ENCODE measurements at places on chromosomes 2 and 18.

- DNase-seq: no peak
These were observed 1590.0 kb upstream of the LRRTM1 start for GRCh38 chr2:81894451-81894990.

DNA sequence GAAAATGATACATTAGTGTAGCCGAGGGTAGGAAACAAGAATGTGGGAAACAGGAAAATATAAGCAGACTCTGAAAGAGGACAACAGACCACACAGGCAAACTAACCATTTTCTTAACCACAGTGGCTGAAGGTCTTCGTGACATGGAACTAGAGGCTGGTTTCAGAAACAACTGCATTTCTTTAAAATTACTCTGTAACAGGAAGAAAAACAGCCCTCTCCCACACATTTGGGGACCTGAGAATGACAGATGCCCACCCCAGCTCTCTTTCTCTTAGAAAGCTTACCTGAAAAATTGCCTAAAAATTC, 13.8 kb upstream of the SLC25A52 start:
- DNase-seq: no peak

GRCh38 chr18:22847392-22847791, 85.7 kb upstream of the RBBP8 start:
- no peak for DNase-seq

DNA sequence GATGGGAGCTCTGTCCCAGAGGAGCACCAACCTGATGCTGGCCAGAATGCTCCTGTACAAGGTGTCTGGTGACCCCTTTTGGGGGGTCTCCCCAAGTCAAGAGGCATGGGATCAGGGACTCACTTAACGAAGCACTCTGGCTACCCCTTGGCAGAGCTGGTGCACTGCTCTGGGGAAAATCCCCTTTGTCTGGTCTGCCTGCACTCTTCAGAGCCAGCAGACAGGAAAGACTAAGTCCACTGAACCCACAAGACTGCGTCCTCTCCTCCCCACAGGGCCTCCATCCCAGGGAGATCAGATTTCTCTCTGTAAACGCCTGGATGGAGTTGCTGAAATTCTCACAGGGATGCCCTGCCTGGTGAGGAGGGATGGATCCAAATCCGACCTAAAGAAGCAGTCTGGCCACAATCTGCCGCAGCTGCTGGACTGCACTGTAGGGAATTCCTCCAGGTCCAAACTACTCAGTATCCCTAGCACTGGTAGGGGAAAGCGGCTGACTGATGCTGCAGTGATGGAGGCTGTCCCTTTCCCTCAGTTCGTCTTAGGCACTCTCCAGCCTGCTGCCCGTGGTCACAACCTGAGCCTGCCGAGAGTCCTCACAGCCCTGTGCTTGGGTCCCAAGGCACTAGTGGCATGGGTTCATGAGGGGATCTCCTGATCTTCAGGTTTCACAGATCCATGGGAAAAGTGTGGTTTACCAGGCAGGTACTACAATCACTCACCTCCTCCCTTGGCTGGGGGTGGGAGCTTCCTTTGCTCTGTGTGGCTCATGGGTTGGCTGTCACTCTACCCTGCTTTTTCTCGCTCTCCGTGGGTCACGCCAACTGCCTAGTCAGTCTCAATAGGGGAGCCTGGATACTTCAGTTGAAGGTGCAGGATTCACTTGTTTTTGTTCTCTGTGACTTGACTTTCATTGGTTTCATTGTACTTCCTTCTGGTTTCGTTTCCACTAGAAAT, 98.6 kb downstream of the SLC4A10 start:
- DNase-seq: no peak

GRCh38 chr2:100546469-100546868, 16.3 kb upstream of the PDCL3 start:
- DNase-seq: no peak

DNA sequence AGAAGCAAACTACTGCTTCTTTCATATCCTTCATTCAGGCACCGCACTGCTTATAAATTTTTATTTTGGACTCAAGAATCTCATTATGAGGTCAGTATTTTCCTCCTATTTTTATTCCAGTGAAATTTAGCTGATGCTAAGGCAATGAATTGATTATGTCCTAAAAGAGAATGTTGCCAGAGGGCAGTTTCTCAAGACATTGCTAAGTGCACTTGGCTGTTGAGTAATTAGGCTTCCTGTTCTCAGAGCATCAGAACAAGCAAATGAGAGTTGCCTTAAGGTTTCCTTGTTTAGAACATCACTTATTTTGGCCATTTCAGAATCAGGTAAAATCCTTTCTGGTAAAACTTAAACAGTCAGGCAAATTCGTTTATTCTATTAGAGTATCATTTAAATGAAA, 548.6 kb upstream of the ZEB2 start:
- DNase-seq: no peak

GRCh38 chr2:96262306-96262705, 3.5 kb downstream of the TMEM127 start:
- no peak for DNase-seq

- no peak for DNase-seq
These were observed 162.3 kb downstream of the HAUS1 start for GRCh38 chr18:46266473-46266872.

GRCh38 chr2:44237221-44237620, 38.1 kb upstream of the SLC3A1 start:
- DNase-seq: no peak

- no peak for DNase-seq
These were observed 18.6 kb downstream of the CYP27C1 start for GRCh38 chr2:127201452-127201851.

DNA sequence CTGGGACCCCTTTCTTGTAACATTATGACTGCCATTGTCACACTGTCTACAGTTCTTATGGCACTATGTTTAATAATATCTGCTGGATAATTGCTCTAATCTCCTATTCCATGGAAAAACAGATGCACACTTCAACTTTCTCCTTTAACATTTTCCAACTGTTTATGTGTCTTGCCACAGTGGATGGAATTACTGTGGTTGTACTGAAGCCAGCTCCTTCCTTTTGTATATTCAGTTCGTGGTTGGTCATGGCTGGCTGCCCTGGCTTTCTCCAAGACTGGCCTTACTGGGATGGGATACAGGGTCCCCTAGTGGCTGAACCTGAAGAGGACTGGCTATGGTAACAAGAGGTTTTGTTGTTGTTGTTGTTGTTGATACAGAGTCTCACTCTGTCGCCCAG, 113.9 kb downstream of the SS18 start:
- DNase-seq: no peak

DNA sequence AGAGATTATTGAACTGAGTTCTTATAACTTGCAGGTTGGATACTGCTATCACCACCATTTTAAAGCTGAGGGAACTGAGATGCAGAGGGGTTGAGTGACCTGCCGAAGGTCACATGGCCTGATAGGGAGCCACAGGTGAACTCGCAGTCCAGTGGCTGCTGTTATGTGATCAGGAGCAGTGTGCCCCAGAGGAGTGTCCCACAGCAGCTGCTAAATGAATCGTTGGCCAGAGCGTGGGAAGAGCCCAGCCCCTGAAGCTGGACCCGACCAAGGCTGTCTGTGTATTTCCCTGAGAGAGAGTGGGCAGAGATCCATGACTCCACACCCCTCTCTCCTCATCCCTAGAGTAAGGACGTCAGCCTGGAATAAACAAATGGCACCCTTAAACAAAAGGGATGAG, 26.7 kb upstream of the PRLH start:
- no peak for DNase-seq

GRCh38 chr18:36756242-36756641, 72.6 kb downstream of the TPGS2 start:
- DNase-seq: no peak

DNA sequence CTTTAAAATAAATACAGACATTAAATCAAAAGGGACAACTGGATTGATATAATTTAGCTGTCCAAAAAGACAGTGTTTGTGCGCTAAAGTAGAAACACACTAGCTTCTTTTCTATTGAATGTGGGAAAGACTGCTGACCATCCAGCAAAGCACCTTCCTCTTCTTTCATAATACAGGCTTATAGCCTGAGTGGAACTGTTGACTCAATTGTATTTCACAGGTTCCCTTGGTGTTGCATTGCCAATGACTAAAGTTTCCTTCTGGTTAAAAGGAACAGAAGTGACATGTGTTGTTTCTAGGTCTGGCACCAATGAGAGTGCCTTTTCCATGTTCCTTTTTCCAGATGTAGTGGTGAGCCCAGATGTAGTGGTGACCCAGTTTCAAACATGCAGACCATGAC, 412.3 kb downstream of the RNF144A start:
- no peak for DNase-seq

DNA sequence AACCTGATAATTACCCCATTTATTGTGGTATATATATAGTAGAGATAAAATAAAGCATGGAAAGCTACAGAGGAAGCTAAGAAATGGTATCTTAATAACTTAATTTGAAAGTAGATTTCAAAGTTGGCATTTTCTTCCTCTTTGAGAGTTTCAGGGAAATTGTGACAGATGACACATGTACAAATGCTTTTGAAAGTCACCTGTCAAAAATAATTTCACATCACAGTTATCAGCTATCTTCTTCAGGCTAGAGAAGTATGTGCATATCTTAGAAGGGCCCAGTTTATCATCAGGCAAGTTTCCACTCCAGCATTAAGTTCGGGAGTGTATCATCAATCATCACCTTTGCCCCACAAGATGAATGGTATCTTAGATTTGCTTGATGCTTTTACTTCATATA, 457.9 kb downstream of the LRRTM4 start:
- no peak for DNase-seq

- DNase-seq: no peak
These were observed 157.9 kb upstream of the GLI2 start for GRCh38 chr2:120577721-120578295.

DNA sequence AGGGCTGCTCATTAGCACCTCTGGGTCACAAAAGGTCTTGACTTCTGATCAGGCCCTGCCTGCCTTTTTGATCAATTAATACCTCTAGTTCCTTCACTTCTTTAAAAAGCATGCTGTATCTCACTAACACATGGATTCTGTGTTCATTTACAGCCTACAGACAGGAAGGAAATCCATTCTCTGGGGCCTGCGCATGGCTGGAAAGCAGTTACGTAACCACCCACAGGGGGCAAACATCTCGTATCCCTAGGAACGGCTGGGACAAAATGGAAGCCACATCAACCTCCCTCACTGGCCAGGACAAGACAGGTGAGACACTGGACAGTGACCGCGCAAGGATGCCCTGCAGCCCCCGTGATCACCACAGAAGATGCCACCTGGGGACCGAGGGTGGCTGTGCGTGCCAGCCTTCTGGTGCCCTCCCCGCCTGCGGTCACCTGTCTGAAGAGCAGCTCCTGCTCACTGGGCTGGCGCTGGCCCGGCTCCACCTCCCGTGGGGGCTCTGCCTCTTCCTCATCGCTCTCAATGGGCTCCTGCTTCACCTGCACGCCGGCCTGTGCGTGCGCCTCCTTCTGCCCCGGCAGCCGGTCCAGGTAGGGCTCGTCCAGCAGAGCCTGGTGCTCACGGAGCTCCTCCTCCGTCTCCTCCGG, 266.9 kb downstream of the TWIST2 start:
- no peak for DNase-seq

DNA sequence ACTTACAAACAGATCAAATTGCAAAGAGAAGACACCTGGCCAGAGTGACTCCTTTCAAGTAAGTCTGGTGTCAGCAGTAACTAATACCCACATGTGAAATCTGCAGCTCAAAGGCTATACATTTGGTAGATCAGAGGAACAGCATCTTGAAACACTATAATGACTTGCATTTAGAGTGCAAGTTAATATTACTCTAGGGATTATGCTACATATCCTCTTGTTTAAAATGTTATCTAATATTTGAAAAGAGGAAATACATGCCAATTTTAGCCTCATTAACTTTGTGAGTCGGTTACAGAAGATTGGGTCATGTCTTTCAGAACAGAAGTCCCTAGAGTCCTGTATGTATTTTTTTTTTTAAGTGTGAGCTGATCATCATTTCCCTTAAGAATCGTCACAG, 15.2 kb downstream of the LANCL1 start:
- DNase-seq: no peak

GRCh38 chr2:36659872-36660312, 36.6 kb upstream of the VIT start:
- DNase-seq: no peak

- no peak for DNase-seq
These were observed 47.4 kb downstream of the NTSR2 start for GRCh38 chr2:11622611-11623010.
